Stimulated activated CD8-positive, alpha-beta memory T cell treated with anti-CD3 and anti-CD28 coated beads, Interleukin-7, amount 100 ng/mL, for 48 hours (primary cell): ENCODE measurements at places on chromosomes 6 and 20.

DNA sequence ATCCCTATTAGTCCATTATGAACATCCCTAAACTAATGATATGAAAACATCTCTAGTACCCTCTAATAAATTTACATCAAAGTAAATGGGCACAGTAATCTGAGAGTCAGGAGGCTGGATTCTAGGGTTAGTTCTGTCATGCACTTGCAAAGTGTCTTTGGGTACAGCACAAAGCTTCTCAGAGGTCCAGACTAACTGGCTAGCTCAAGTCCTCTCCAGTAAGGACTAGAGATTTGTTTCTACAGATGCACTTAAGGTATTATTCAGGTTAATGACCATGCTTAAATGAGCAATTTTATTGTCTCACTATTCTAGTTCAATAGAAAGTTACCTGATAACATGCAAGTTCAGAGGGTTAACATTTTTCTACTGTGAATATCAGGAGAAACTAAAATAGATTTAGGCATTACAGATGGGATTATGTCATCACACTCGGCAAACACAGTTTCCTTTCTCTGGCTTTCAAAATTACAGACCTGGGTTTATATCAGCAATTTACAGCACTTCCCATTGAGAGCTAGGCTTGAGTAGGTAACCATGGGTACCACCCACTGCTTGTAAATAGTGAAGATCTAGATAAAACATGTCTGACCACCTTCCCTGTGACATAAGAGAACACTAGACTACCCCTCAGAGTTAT, 402.9 kb upstream of the RUNX2 start:
- DNase-seq, result no peak

DNA sequence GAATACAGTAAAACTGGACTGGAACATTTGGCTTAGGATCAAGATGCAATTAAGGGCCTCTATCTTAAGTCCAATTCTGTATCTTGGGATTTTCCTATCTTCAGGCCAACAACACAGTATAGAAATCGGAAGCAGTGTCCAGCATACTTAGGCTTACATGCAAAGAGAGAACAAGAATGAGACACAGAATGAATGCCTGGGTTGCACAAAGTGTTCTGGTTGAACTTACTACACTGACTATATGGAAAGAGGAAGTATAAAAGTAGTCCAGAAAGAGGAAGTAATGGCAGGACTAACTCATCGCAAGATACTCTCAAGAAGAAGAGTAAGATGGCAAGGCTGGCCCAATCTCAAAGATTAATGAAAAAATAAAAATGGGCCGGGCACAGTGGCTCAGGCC, 87.6 kb downstream of the BTBD9 start:
- DNase-seq, result no peak

- no peak for DNase-seq
Measured at GRCh38 chr20:17579369-17580039, 9.6 kb downstream of the DSTN start.

DNA sequence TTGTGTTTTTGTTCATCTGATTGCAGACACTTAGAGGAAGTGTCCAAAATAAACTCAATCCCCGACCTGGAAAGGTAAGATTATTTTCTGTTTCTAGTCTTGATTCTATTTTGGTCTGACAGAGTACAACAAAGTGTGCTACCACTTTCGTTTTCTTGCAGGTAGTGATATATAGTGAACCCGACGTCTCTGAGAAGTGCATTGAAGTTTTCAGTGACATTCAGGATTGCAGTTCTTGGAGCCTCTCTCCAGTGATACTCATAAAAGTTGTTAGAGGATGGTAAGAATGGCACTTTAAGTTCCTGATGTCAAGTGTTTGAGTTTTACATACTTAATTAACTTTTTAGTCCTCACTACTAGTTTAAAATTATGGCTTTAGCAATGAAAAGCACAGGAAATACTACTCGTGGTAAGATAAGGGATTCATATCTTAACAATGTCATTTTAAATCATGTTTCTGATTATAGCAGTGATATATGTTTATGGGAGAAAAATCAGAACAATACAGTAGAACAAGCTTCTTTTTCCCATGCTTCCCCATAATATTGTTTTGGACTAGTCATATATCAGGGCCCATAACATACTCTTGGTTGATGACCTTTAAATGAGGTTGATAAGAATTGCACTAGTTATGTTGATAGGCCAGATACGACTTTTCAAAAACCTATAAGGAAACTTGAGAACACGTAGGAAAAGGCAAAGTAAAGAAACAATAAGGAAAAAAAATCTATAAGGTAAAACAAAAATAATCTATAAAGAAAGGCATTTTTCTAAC, 104.0 kb downstream of the RTN4IP1 start:
- no peak for DNase-seq

- DNase-seq, result no peak
Measured at GRCh38 chr6:169943241-169944060, 192.0 kb downstream of the ERMARD start.
